ENCODE measurements at places on chromosomes 1 and 21. TPM values are rescaled to one million over a fixed set of nuclear protein-coding genes. Genes with fewer than 3 reads are reported as not detected.

DNA sequence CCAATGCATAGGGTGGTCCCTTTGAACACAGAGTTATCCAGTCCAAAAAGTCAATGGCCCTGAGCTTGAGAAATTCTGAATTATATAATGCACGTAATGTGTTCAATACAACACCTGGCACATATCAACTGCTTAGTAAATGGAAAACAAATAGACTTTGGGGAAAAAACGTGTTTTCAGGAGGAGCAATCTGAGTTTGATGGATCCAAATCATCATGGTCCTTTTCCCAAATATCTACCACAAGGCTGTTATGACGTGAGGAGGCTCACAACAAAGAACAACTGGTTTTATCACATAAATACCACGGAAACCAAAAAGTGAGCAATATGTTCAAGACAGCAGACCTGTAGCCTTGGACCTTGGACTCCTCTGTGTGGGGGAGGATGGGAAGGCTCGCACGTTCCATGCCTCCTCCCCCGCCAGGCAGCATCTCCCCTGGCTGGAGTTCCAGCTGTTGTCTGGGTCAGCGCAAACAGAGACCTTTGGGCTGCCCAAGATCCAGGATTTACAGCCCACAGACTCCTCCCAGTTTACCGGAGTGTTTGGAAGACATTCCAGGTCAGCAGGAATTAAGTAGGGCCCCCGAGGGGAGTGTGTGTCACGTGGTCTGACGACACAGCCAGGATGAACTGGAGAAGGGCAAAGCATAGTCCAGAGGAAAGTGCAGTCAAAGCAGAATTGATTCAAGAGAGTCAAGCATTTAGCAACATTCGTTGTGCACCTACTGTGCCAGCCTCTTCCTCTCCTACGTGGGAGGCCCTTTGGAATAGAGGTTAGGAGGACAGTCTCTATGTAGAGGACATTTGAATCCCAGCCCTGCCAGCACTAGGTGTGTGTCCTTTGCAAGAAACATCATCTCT lies 32.2 kb upstream of the MED18 start:
- peaks cover 7% of the 10 kb centered on the region for H3K4me1 ChIP-seq
- H3K36me3 ChIP-seq: no peaks in the 10 kb centered on the region
- H3K4me3 ChIP-seq: peak overlapping the region; percentile 21

- DNase-seq: no peak
Measured at GRCh38 chr21:29219165-29219770, 79.5 kb upstream of the BACH1 start.

DNA sequence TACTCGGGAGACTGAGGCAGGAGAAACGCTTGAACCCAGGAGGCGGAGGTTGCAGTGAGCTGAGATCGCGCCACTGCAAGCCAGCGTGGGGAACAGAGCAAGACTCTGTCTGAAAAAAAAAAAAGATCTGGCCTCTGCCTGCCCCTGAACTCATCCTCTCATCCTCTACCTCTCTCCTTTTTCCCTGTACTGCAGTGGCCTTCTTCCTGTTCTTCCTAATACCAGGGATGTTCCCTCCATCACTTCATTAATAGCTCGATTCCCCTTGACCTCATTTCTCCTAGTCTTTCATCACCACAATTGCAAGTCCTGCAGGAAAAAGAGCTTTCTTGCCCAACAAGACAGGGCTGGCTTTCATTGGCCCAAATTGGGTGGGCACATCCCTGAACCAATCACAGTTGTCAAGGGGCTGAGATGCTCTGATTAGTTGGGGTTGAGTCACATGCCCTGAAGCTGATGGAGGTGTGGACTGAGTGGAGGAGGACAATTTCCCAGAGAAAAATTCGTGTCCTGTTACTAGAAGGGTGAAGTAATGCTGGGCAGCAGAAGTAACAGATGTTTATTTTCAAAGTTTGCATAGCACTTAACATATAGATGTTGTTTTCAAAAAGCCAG lies 86.8 kb upstream of the PUM1 start:
- H3K27me3 ChIP-seq: no peaks in the 10 kb centered on the region
- DNase-seq: peak; percentile 63
- peaks cover 5% of the 10 kb centered on the region for H3K4me1 ChIP-seq

GRCh38 chr1:6302568-6302967 lies 41.7 kb upstream of the GPR153 start:
- H3K27me3 ChIP-seq: no peaks in the 10 kb centered on the region
- no peaks in the 10 kb centered on the region for H3K36me3 ChIP-seq
- no peak for DNase-seq
- no peaks in the 10 kb centered on the region for H3K4me1 ChIP-seq
- H3K27ac ChIP-seq: no peak overlapping the region
- H3K4me3 ChIP-seq: no peak overlapping the region

The FAM151A gene
- total RNA-seq: not detected

The AMY2A gene
- not detected for total RNA-seq

The AGBL4 gene
- 0.32 TPM for total RNA-seq

- no peaks in the 10 kb centered on the region for H3K4me1 ChIP-seq
- H3K27ac ChIP-seq: no peak overlapping the region
- DNase-seq: no peak
- H3K27me3 ChIP-seq: peaks cover 5% of the 10 kb centered on the region
Measured at GRCh38 chr1:233732206-233732605, 118.3 kb downstream of the KCNK1 start.

GRCh38 chr1:42747125-42747524 lies 7.1 kb upstream of the CLDN19 start:
- peak; percentile 61 for DNase-seq
- peaks cover 41% of the 10 kb centered on the region for H3K36me3 ChIP-seq
- H3K4me1 ChIP-seq: no peaks in the 10 kb centered on the region
- H3K4me3 ChIP-seq: no peak overlapping the region
- no peak overlapping the region for H3K27ac ChIP-seq

The ATP6V1G3 gene
- total RNA-seq: 0.71 TPM

The RUNX1 gene
- 0.11 TPM for total RNA-seq

- H3K4me1 ChIP-seq: peaks cover 35% of the 10 kb centered on the region
- no peak overlapping the region for H3K4me3 ChIP-seq
- no peak for DNase-seq
- H3K27ac ChIP-seq: no peak overlapping the region
Measured at GRCh38 chr1:33393991-33394390, 36.9 kb downstream of the PHC2 start.

The GLMP gene
- 37.2 TPM for total RNA-seq

GRCh38 chr1:57281324-57281723 lies 142.5 kb downstream of the DAB1 start:
- no peaks in the 10 kb centered on the region for H3K27me3 ChIP-seq
- H3K4me3 ChIP-seq: no peak overlapping the region
- no peak for DNase-seq
- H3K36me3 ChIP-seq: no peaks in the 10 kb centered on the region
- peaks cover 2% of the 10 kb centered on the region for H3K4me1 ChIP-seq

The AMY1A gene
- not detected for total RNA-seq

The RHD gene
- total RNA-seq: not detected

- H3K4me3 ChIP-seq: no peak overlapping the region
- H3K36me3 ChIP-seq: no peaks in the 10 kb centered on the region
- H3K4me1 ChIP-seq: no peaks in the 10 kb centered on the region
Measured at GRCh38 chr1:221694109-221694508, 47.8 kb downstream of the DUSP10 start.

The ACTN2 gene
- 39.4 TPM for total RNA-seq

GRCh38 chr1:204409836-204410687 lies 1.6 kb downstream of the PPP1R15B start:
- H3K4me1 ChIP-seq: peaks cover 17% of the 10 kb centered on the region
- H3K4me3 ChIP-seq: peak overlapping the region; percentile 99
- DNase-seq: no peak
- peak overlapping the region; percentile 99 for H3K27ac ChIP-seq

Measured in A673 (cell line).